ENCODE measurements at places on chromosomes 5 and 9.

GRCh38 chr9:97502222-97502983, 937 bp downstream of the TMOD1 start:
- DNase-seq: no peak

GRCh38 chr9:72843520-72844439, 109.1 kb downstream of the ALDH1A1 start:
- DNase-seq: no peak

- DNase-seq: no peak
Observed at GRCh38 chr9:16469184-16469583, 401.3 kb downstream of the BNC2 start.

DNA sequence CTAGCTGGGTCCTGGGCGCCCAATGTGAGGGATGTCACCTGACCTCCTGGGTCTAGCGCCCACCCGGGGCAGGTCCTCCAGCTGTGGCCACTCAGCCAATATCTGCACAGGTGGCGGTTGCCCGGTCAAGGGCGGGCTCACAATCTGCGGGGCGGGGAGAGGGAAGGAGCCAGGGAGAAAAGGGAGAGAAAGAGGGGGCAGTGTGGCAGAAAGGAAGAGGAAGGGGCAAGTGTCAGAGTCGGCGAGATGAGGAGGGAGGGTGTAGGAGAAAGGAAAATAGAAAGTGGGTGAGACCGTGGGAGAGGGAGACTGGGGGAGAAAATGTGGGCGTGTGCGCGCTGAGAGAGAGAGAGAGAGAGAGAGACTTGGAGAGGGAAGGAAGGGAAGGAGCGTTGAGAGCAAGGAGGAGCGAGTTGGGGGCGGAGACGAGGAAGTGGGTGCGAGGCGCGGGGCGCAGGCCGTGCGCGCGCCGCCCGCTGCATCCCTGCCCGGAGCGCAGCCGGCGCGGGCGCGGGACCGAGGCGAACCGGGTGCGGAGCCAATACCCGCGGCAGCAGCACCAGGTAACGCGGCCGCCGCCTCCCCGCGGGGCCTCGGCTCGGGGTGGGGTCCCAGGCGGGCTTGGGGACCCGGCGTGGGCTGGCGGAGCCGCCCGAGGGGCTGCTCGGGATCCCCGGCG, at the start of gene HRH2:
Gene HRH2, plus strand, starts transcription at position 479 of the 679 bp plus-strand sequence. CDS start 25,163 bp downstream, outside the sequence.
- no peak for DNase-seq

DNA sequence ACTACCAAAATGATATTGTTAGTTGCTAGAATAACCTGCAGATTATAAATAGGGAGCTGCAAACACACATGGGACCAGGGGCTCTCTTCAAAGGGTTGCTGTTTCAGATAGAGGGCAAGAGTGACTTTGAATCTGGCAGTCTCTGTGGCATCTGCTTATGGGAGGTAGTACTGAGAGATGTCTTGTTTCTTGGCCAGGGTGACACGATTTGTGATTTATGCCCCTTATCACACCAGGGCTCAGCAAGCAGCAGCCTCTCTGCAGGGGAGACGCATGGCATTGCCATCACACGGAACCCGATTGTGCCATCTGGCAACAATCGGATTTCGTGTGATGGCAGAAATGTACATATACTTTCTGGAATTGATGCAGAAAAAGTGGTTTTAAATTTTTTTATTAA, 615.6 kb downstream of the ZNF608 start:
- no peak for DNase-seq

DNA sequence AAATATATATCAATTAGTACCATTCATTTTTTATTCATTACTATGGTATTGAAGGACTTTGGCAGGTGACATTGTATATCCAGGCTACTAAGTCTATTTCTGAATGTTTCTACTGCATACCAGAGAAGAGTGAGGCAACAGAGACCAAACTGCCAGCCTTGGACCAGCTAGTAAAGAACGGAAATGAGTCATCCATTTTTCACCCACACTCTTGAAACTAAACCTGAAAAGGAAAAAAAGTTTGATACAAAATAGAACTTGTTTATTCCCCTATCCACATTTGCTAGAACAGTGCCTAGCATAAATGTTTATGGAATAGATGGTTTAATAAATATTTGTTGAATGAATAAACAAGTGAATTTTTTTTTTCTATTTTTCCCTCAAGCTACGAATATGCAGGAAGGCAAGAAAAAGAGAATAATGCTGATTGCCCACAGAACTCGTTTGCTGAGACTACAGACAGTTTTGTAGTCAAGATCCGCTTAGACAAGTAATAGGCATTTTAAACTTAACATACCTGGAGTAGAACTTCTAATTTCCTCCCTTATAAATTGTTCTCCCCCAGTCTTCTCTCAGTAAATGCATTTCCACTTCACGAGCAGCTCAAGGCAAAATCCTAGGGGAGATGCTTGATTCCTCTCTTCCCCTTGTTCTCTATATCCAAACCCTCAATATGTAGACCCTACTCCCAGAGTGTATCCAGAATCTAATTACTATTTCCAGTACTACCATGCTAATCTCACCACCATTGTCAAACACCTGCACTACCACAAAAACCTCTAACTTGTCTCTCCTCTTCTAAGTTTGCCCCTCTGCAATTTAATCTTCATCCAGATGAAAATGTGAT, 146.2 kb upstream of the RASA1 start:
- peak; percentile 95 for DNase-seq

DNA sequence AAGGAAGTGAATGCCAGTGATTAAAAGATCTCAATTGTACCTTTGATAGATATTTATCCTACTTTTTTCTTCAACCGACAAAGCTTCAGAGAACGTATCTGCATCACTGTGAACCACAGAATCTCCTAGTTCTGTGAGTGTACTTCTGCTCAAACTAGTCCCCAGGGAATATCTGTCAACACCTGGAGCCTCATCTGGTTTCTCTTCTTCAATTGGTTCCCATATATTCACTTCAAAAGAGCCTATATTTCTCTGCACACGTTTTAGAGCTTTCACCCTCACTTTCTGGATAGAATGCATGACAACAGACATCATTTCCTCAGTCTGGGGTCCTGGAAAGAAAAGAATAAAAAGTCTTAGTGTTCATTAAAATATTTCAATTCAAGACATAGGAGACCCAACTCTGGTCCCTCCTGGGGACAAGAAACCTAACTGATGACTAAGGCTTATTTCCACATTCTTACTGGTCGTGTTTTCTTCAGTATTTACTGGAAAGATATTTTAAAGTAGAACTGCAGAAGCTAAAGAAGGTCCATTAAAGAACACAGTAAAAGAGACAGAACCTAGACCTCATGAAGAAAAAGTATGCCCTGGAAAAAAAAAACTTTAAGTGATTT, 64.3 kb downstream of the CPLANE1 start:
- no peak for DNase-seq

DNA sequence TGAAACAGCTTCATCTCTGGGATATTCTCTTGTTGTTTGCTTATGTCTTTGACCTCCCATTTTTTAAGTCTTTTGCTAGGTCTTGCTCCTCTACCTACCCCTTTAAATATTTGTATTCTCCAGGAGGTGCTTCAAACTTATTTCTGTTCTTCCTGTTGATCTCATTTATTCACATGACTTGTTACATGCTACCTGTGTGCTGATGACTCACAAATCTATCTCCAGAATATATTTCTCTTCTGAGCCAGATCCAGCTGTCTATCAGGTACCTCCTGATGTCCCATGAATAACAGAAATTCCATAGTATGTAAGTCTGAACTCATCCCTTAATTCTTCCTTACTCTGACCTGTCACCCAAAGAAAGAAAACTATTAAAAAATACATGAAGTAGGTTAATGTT, 11.0 kb downstream of the NIPBL start:
- DNase-seq: no peak

- no peak for DNase-seq
Observed at GRCh38 chr5:133696782-133697507, 84.6 kb upstream of the FSTL4 start.

Measured in GM23248 (cell line).